ENCODE measurements at places on chromosomes 1 and 21.

- DNase-seq: no peak
These were observed 11.1 kb downstream of the NOS1AP start for GRCh38 chr1:162080472-162081015.

DNA sequence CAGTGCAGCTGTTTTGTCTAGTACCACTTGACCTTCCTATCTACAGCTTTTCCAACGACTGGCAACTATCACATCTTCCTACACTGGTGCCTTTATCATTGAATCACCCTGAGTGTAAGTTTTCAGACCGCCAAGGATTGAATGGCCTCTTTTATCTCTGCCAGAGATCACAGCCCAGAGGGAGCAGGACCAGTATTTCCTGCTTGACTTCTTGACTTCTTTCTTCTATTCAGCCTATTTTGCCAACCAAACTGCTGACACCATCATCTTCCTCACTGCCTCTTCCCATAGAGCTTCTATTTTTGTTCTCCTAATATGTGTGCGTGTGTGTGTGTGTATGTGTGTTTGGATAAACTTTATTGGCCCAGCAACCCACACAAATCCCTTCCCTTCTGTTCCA lies 53.8 kb downstream of the SERBP1 start:
- DNase-seq: no peak

DNA sequence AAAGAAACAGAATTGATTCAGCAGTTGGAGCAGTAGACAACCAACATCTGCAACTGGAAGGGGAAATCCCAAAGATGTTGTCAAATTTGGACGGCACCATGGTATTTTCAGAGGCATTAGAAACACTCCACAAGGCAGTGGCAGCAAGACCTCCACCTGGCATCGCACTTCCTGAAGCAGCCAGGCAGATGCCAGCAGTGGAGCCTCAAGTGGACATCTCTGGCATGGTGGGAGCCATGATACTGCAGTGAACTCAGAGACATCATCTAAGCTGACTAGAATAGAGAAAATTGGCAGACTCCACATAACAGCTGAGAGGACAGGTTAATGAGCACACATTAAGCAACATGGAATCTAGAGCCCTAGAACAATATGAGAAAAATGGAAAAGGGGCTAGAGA lies 33.9 kb upstream of the RGS8 start:
- DNase-seq: no peak

- no peak for DNase-seq
These were observed 283.6 kb downstream of the NPHP4 start for GRCh38 chr1:5708346-5709245.

GRCh38 chr1:105373681-105374080 lies 1624.0 kb downstream of the AMY1C start:
- DNase-seq: no peak

DNA sequence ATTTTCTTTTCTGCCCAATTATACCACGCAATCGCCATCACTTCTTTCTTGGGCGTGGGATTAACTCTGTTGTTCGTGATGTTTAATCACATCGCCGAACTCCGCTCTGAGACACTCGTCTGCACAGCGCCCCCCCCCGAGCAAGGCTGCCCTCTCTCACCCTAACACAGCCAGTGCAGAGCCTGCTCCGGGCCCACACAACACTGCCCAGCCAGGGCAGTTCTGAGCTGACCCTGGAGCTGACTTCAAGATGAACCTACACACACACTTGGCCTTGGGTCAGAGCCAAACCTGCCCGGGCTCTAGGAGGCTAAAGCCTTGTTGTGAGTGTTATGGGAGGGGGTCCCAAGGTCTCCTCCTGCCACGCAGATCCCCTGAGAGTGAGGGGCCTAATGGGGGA lies 64.6 kb upstream of the LRP8 start:
- no peak for DNase-seq

DNA sequence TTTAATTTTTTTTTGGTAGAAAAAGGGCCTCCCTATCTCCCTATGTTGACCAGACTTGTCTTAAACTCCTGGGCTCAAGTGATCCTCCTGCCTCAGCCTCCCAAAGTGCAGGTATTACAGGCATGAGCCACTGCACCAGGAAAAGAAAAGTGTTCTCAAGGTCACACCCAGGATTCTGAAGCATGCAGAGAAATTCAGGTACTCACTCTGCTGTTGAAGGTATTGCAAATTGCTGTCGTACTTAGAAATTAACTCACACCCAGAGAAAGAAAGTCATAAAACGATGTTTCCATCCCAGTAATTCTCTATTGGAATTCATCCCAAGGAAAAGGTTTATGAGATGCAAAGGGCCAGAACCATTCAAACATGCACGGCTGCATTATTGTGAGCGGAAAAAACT lies 73.7 kb downstream of the DHRS3 start:
- no peak for DNase-seq

DNA sequence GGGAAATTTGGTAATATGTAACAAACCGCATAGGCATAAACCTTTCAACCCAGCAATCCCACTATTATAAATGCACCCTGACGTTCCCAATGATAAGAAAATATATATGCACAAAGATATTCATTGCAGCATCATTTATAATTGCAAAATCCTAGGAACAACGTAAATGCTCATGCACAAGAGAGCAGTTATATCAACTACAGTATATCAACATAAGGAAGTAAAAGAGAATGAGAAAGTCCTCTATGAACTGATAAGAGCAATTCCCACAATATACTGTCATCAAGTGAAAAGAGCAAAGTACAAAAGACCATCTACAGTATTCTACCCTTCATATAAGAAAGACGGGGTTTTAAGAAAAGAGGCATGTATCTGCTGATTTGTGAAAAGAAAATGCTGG lies 229.9 kb downstream of the SLC45A1 start:
- DNase-seq: no peak

- no peak for DNase-seq
These were observed 23.0 kb downstream of the APP start for GRCh38 chr21:26147535-26147934.

- DNase-seq: no peak
These were observed 11.9 kb downstream of the TRAF3IP3 start for GRCh38 chr1:209767706-209768105.

GRCh38 chr1:71921204-71921603 lies 361.1 kb downstream of the NEGR1 start:
- DNase-seq: no peak

GRCh38 chr1:54600947-54601721 lies 22.2 kb downstream of the FAM151A start:
- DNase-seq: no peak

GRCh38 chr21:45088729-45089128 lies 14.3 kb downstream of the ADARB1 start:
- DNase-seq: no peak

GRCh38 chr1:212127221-212127620 lies 91.7 kb downstream of the DTL start:
- DNase-seq: no peak

- DNase-seq: no peak
These were observed 32.9 kb downstream of the SCYL3 start for GRCh38 chr1:169860750-169861149.

DNA sequence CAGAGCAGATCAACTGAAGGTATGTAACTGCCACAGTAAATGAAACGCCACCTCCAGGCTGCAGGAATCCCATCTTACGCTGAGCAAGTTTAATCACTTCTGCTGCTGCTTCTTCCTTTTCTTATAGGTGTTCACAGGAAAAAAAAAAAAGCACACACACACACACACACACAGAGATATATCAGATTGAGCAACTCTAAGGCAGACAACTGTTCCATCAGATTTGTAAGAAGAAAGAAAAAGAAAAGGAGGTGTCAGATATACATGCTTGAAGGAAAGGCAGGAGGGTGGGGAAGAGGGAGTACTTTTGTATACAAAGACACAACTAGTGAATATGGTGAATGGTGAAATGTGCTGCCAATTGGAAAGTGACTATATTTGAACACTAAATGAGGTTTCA lies 28.6 kb downstream of the DSTYK start:
- no peak for DNase-seq

DNA sequence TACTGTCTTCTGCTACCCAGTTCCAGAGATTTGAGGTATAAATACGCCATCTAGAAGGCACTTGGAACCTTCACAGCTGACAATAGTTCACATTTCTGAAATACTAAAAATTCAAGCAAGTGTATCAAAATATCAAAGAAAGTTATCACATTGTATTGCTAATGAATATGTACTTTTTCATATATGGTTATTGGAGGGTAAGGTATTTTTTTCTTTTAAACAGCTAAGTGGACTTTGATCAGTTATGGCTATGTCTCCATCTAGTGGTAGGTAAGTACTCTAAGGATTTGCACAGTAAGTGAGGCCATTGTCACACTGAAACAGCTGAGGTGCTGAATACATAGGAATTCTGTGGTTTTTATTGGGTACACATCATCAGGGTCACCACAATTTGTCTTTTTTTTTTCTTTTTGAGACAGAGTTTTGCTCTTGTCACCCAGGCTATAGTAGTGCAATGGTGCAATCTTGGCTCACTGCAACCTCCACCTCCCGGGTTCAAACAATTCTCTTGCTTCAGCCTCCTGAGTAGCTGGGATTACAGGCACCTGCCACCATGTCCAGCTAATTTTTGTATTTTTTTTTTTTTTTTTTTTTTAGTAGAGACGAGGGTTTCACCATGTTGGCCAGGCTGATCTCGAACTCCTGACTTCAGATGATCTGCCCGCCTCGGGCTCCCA lies 49.1 kb upstream of the CR2 start:
- no peak for DNase-seq

DNA sequence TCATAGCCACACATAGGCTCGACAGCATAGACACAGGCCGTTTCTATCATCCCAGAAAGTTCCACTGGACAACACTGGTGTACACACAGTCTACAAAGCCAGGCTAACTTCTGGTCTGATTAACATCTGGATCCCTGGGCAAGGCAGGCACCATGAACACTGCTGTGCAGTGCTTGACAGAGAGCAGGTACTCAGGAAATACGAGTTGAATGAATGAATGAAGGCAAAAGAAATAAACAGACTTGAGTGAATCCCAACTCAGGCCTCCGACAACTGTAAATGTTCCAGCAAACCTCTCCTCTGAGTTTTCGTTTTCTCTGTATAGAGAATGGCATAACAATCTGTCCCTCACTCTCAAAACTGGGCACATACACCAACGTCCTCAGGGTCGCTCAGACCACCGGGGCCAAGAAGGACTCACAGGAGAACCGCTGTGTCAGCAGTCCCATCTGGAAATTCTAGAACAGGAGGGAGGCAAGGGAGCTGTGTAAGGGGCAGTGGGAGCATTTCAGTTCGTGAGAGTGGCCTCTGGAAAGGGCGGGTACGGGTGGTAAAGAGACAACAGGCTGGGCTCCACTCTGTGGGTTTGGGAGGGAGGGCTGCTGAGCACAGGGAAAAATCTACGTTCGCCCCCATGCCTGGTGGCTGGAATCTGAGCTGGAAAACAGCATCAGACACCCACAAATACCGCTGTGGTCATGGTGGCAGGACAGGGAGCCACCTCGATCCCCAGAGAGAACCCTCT lies 15.1 kb upstream of the ECE1 start:
- no peak for DNase-seq

DNA sequence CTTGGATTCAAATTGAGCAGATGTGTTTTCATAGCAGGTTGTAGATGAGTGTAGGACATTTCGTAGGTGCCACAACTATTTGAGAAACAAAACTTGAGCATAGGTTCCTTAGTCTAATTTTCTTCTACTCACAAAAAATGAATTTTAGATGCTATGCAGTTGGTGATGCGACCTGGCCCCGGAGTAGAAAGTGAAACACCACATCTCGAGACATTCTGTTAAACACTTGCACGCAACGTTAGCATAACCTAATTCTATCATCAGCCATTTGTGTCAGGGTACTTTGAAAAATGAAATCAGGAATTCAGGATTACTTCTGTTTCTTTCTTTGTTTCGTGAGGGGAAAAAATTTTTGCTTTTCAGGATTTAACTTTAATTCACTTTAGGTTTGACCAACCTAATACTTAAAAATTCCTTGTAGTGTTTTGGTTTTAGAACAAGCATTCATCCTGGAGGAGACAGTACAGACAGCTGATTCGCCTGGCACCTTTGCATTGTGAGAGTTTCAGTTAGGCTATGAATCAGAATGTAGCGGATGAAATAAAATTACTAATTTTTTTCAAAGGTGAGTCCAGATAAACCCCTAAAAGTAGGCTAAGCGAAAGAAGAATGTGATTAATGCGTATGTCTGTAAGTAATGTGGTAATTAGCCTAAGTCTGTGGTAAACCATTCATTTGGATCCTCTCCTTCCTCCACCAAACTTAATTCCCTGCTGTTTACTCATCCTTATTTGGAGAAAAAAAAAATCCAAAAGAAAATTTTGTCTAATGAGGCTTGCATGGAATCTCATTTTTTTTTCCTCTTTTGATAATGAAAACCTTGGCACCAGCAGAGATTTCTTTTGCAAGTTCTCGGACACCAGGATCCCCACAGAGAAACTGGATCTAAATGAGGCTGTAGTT lies 44.9 kb downstream of the MAP3K21 start:
- no peak for DNase-seq

GRCh38 chr1:206803221-206803730 lies 31.0 kb upstream of the IL10 start:
- DNase-seq: peak; percentile 79

Data from T follicular helper cell (primary cell).